ENCODE measurements at places on chromosomes 3 and 15.

DNA sequence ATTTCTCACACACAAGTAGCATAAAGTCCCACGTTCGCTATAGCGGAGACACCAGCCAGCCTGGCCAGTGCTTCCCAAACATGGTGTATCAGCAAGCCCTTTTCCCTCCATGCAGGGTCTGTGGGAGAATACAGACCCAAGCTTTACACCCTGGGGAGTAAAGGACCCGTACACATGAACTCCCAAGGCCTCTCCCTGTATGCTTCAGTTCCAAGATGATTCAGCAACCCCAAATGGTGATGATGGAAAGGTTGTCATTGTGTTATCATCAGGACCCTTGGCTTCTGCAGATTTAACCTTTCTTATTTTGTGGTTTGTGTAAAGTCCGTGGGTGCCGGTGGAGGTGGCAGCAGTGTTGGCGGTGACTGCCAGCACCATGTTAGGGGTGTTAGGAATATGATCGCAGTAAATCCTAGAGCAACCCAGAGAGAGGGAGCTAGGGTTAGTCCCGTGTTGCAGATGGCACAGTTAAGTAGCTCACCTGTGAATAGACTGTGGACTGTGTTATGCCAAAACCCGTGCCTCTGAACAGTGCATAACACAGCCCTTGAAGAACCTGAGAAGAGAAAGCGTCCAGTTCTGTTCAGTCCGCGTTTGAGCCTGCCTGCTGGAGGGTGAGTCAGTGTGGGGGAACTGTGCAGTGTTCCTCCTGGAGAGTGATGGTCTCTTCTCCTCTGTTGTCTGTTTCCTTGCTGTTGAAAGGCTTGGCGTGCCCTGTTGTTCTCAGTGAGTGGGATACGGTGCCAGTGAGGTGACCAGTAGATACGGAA is 174.3 kb downstream of the APBA2 start:
- no peak for DNase-seq

DNA sequence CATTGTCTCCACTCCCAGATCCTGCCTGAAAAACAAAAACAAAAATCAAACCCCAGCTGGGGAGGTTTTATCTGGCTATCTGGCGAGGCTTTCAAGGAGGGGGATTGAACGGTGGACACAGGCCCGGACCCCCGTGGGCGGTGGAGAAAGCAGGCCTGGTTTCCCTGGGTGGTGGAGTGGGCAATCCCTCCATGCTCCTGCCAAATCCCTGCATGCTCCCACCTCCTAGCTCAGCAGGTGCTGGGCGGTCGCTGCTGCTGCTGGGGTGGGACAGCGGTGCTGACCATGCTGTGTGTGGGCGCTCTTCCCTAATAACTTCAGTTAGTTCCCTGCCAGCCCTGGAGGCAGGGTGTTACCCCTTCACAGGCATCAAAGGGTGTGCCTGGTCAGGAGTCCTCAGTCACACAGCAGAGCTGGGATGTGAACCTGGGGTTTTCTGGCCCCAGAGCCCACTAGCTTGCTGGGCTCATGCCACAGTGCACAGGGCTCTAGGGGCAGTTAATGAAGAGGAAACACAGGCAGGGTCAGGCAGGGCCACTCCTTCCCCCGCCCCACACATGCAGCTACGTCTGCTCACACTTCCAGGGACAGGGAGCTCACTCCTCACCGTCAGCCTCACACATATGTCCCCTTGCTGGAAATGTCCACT is 15.9 kb upstream of the PLXND1 start:
- no peak for DNase-seq

- DNase-seq, result no peak
These were observed 126.2 kb upstream of the ATP10A start for GRCh38 chr15:25989327-25989726.

DNA sequence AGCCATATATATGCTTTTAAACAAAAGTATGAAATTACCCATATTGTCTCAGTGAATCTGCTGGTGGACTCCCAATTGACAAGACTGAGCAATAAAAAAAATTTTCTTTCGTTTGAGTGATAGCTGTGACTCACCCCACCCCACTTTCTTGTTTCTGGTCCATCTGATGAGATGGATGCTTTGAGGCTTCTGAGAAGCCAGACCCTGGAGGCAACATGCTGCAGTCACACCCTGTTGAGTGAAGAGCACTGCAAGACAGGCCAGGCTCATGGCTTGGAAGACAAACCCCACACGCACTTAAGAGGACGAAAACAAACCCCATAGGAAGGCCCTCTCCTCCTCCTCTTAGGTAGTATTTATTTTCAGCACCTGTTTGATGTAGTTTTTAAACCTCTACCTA is 276.0 kb upstream of the TTC14 start:
- no peak for DNase-seq

GRCh38 chr3:87088430-87088992 is 97.6 kb upstream of the VGLL3 start:
- no peak for DNase-seq

- DNase-seq, result no peak
These were observed 37.9 kb downstream of the NTRK3 start for GRCh38 chr15:88218557-88219221.

- DNase-seq, result no peak
These were observed 62.2 kb downstream of the PLCH1 start for GRCh38 chr3:155682426-155683343.

DNA sequence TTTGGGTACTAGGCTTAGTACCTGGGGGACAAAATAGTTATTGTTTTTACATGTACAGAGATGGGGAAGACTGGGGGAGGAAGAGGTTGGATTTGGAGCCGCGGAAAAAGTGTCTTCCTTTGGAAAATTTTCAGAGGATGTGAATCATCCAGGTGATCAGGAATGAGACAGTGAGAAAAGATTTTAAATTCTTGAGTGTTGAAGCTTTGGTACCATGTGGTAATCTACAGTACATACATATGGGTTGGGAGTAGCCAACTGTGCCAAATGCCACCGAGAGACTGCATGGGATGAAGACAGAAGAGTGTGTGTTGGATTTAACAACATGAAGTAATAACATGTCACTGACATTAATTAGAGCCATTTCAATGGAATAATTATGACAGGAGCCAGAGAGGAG is 1238.2 kb downstream of the ROBO1 start:
- DNase-seq, result peak; percentile 1

- DNase-seq, result no peak
These were observed 14.7 kb upstream of the AGTR1 start for GRCh38 chr3:148682997-148683396.

DNA sequence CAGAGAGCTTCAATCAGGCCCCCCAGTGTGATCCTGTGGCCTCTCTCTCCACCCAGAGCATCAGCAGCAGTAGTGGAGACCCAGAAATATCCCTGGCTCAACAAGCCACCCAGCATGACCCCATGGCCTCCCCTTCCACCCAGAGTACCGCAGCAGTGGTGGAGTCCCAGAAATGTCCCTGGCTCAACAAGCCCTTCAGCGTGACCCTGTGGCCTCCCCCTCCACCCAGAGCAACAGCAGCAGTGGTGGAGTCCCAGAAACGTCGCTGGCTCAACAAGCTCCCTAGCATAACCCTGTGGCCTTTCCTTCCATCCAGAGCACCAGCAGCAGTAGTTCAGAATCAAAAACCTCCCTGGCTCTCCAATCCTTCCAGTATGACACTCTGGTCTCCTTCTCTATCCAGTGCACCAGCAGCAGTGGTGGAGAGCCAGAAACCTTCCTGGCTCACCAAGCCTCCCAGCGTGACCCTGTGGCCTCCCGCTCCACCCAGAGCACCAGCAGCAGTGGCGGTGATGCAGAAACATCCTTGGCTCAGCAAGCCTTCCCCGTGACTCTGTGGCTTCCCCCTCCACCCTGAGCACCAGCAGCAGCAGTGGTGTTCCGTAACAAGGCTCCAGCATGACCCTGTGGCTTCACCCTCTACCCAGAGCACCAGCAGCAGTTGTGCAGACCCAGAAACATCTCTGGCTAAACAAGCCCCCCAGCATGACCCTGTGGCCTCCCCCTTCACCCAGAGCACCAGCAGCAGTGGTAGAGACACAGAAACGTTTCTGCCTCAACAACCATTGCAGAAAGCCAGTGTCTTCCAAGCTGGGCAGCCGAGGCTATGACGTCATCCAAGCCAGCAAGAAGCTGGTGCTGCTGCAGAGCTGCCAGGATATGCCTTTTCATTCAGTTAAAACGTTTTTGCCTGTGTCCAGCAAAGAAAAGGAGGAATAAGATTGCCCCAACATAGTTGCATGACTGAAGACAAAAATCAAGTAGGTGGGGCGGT is 61.3 kb upstream of the TAMM41 start:
- DNase-seq, result no peak

DNA sequence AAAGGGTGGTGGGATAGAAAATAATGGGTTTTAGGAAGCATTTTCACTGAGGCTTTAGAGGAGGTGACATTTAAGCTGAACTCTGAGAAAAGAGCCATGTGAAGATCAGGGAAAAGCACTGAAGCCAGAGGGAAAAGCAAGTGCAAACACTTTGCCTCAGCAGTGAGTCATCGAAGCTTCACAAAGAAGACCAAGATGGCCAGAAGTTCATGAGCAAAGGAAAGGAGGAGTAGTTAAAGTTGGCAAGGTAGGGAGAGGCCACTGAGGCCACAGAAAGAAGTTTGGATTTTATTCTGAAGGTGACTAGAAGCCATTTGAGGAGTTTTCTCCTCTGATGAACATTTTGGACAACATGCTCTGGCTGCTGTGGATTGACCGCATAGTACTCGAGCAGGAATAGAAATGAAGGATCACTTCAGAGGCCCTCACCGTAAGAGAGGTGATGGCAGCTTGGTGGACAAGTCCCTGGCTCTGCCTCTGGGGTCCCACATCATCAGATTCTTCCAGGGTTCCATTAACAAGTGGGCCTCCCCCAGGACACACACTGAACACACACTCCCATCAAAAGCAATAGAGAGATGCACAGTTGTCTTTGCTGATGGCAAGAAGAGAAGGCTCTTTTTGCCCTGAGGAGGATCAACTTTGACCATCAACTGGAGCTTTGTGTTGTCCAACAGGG is 75.5 kb downstream of the TOP2B start:
- DNase-seq, result no peak

DNA sequence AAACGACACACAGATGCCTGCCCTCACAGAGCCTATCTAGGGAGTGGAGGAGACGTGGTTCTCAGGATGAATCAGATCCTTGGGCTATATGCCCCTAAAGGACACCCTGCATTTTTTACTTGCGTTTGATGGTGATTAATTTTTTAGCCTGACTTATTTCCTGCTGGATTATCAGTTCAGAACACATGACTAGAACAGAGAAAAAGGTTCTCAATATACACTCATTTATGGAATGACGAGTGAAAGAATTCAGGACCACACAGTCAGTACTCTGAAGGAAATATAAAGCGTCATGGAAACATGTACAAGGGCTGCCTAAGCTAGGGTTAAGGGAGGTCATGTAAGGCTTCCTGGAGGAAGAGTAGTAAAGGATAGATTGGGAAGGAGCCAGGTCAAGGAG is 121.8 kb downstream of the SSR3 start:
- DNase-seq, result no peak

- no peak for DNase-seq
These were observed 7.2 kb upstream of the DYNC1LI1 start for GRCh38 chr3:32577581-32578556.

- no peak for DNase-seq
These were observed 61.6 kb downstream of the SPSB4 start for GRCh38 chr3:141112686-141113297.

DNA sequence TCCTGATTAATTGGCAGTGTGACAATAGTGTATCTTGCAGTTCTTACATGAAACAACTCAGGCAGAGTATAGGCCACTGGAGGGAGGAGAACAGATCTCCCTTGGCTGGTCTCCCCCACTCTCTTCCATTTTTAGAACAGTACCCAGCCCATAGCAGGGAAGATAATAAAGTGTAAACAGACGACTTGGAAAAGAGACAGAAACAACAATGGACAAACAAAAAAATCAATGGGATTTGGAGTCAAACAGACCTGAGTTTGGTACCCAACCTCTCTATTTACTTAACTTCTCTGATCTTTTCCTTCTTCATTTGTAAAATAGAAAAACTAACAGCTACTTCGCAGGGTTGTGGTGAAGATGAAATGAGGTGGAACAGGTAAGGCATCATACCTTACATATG is 58.7 kb upstream of the SNTN start:
- DNase-seq, result no peak

DNA sequence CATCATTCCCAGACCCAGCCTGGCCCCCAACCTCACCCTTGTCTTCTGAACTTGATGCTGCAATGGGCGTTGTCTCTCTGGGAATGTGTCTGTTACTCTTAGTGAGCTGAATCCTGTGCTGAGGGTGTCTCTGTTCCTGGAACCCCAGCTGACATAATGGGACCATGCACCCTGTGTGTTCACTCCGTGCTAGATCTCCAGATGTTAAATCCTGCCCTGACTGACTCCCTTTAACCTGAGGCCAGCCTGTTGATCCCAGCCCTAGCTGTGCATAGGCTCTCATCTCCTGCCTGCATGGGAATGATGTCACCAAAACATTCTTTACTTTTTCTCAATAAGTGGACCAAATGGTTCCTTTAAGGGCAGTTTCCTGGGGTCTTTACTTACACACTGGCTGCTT is 48.0 kb upstream of the UMPS start:
- DNase-seq, result no peak

DNA sequence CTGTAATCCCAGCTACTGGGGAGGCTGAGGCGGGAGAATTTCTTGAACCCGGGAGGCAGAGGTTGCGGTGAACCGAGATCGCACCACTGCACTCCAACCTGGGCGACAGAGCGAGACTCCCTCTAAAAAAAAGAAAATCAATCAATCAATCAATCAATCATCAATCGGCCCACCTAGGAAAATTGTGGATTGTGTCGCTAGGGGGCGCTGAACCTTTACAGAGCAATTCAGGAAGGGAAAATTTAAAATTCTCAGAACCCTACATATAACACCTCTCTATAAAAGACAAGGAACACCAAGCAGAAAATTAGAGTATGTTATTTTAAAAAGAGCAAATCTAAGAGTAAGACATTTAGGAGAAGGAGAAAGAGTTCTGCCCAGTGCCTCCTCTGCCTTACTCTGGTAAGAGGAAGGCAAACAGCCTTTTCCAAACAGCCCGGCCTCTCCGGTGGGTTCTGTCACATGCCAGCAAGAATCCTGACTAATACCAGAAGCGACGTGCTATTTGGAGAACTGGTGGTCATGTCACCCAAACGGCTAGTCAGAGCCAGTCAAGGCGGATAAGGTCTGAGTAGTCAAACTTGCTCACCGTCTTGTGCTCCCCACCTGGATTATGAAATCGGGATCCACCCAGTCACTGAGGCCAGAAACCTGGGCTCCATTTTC is 22.3 kb upstream of the SMCO1 start:
- DNase-seq, result peak; percentile 37

GRCh38 chr3:66836363-66837152 is 161.5 kb upstream of the KBTBD8 start:
- no peak for DNase-seq

- DNase-seq, result no peak
These were observed 6.9 kb downstream of the IFT122 start for GRCh38 chr3:129446926-129447325.

GRCh38 chr3:14218355-14218754 is 39.7 kb downstream of the LSM3 start:
- no peak for DNase-seq

All from RWPE1 (cell line).